Muscle of leg (tissue), 16 donors: ENCODE measurements at places on chromosomes 7 and 10. TPM values are rescaled to one million over a fixed set of nuclear protein-coding genes. Genes with fewer than 3 reads are reported as not detected.
A peak's percentile ranks its signal among the peaks of the same experiment; 100 is the strongest.

PCLO gene
- polyA plus RNA-seq: 0.59 TPM

SEMA4G gene
- 6.6 TPM for polyA plus RNA-seq

THSD7A gene
- polyA plus RNA-seq: 3.6 TPM

EIF4H gene
- 226 TPM for polyA plus RNA-seq

RADIL gene
- 3.1 TPM for polyA plus RNA-seq

NOS3 gene
- polyA plus RNA-seq: 8.1 TPM

SLC29A4 gene
- polyA plus RNA-seq: 29.6 TPM

NRF1 gene
- polyA plus RNA-seq: 13.7 TPM

NPVF gene
- not detected for polyA plus RNA-seq

EVX1 gene
- polyA plus RNA-seq: not detected

DRGX gene
- not detected for polyA plus RNA-seq

ZYX gene
- polyA plus RNA-seq: 233 TPM

TAS2R39 gene
- polyA plus RNA-seq: not detected

CDHR1 gene
- polyA plus RNA-seq: 0.79 TPM

GRCh38 chr7:132503415-132503814 is 72.9 kb downstream of the PLXNA4 start:
- no peaks in the 10 kb centered on the region for H3K36me3 ChIP-seq
- H3K4me1 ChIP-seq: no peaks in the 10 kb centered on the region
- H3K4me3 ChIP-seq: no peak overlapping the region
- DNase-seq: no peak
- no peaks in the 10 kb centered on the region for H3K27me3 ChIP-seq

DNA sequence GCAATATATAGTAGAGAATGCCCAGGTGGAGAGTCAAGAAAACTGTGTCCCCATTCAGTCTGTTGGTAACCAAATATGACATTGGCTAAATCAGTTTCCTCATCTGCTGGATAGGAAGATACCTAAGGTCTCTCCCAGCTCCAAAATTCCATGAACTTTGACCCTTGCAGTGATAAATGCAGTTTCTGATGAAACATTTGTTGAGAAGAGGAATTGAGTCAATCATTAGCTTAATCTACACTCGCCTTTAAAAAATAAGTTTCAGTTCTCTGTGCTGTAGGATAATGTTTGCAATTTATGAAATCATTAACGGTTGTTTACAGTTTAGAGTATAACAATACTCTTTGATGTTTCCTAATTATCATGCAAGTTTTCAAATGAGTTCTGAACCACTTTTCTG is 38.0 kb upstream of the SLC25A13 start:
- DNase-seq: no peak
- no peaks in the 10 kb centered on the region for H3K36me3 ChIP-seq
- H3K4me1 ChIP-seq: no peaks in the 10 kb centered on the region
- H3K4me3 ChIP-seq: no peak overlapping the region
- no peaks in the 10 kb centered on the region for H3K27me3 ChIP-seq

DNA sequence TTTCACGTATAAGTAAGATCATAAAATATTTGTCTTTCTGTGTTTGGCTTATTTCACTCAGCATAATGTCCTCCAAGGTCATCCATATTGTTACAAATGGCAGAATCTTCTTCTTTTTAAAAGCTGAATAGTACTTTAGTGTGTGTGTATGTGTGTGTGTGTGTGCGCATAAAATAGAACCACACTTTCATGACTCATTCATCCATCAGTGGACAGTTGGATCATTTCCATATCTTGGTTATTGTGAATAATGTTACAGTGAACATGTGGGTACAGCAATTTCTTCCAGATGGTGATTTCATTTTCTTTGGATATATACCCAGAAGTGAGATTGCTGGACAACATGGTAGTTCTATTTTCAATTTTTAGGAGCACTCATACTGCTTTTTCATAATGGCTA is 622.4 kb downstream of the NRG3 start:
- no peak for DNase-seq
- no peak overlapping the region for H3K27ac ChIP-seq
- no peaks in the 10 kb centered on the region for H3K36me3 ChIP-seq
- H3K27me3 ChIP-seq: no peaks in the 10 kb centered on the region
- no peaks in the 10 kb centered on the region for H3K4me1 ChIP-seq

DNA sequence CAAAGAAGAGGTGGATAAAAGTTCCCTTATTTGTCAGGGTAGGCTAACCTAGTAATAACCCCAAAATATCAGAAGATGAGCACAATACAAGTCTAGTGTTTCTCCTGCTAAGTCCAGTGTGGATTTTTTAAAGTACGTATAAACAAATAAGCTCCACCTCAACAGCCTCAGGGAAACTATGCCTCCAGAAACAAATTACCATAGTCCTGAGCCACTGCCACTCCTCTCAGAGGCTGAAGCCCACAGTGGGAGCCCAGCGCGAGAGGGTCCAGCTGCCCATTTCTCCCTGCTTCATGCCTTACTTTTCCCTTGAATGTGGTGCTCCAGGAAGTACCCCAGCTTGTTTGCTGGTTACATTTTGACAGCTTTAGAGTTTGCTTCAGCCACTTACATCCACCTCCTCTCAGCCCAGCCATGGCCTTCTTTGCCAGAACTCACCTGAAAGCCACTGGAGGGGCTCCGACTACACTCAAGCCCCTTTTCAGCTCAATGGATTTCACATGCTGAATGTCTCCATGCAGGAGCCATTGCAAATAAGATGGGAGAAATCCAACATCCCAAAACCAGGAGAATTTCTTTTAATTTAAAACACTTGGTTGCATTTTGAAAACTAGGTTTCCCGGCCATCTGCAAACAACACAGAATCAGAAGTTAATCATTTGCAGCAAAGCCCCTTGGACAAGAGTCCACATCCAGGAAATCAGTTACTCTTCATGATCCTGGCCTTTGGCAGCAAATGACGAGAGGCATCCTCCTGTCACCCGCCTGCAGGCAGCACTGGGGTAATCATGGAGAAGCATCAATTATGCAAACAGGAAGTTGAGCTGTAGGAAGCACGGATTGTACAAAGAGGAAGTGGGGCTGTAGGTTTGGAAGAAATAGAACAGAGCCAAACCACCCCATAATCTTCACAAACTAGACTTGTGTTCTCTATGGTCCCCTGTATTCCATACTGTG is 138.1 kb downstream of the HERPUD2 start:
- no peak overlapping the region for H3K4me3 ChIP-seq
- no peak for DNase-seq
- no peaks in the 10 kb centered on the region for H3K27me3 ChIP-seq
- H3K4me1 ChIP-seq: no peaks in the 10 kb centered on the region

DNA sequence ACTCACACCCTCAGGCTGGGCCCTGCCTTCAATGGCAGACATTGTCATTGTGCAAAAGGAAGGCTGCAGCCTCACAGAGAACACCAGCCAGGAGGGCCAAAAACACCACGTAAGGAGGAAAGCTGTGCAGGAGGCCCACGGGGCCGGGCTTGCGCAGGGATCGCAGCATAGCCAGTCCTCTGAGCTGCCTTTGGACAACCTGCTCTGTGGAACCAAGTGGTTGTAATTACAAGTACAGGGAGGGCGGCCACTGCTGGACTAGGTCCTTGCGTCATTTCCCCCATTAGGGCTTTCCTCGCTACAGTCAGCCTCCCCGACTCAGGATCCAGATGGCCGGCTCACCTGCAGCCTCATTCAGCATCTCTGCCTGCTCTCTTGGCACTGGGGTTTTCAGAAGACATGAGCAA is 66.9 kb downstream of the FAM53B start:
- H3K27ac ChIP-seq: peak overlapping the region; percentile 74
- peak; percentile 82 for DNase-seq
- no peaks in the 10 kb centered on the region for H3K27me3 ChIP-seq
- peaks cover 77% of the 10 kb centered on the region for H3K4me1 ChIP-seq
- no peak overlapping the region for H3K4me3 ChIP-seq
- H3K36me3 ChIP-seq: peaks cover 33% of the 10 kb centered on the region

- no peak overlapping the region for H3K4me3 ChIP-seq
- no peak overlapping the region for H3K27ac ChIP-seq
- DNase-seq: no peak
- no peaks in the 10 kb centered on the region for H3K27me3 ChIP-seq
- no peaks in the 10 kb centered on the region for H3K36me3 ChIP-seq
Measured at GRCh38 chr10:85614566-85614965, 752.0 kb downstream of the GRID1 start.

DNA sequence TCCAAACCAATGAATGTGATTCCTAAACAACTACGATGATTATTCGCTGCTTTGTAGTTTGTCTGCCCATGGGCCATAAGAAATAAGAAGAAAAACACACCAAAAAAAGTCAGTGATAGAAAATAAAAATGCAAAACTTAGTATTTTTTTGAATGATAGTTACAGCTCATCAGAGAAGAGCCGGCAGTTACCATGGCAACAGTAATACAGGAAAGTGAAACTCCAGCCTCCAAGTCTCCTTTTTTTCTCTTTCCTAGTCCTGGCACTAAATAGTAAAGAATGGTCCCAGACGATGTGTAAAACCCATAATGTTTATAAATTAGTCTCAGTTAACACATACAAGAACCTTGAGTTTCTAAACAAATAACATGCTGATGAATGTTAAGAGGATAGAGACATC is 21.6 kb upstream of the LHFPL3 start:
- H3K27ac ChIP-seq: no peak overlapping the region
- H3K4me1 ChIP-seq: no peaks in the 10 kb centered on the region
- H3K36me3 ChIP-seq: no peaks in the 10 kb centered on the region
- DNase-seq: no peak
- no peak overlapping the region for H3K4me3 ChIP-seq

DNA sequence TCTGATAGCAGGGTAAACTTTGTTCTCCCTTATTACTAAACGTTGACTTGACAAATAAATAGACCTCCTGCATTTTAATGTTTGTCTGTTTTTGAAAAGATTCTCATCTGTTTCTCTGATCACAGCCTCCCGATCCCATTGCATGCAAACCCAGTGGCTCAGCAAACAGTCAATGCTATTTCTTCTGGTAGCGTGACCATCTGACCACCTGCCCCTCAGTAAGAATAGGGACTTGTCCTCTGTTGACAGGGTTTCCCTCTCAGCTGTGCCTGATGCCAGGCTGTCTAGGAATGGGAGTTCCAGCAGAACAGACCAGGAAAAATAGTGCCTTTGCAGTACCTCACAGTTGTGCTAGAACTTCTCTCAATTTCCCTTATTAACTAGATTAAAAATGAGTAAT is 40.7 kb upstream of the EBLN1 start:
- H3K36me3 ChIP-seq: no peaks in the 10 kb centered on the region
- no peaks in the 10 kb centered on the region for H3K4me1 ChIP-seq
- H3K27ac ChIP-seq: no peak overlapping the region
- no peak overlapping the region for H3K4me3 ChIP-seq
- peaks cover 16% of the 10 kb centered on the region for H3K27me3 ChIP-seq
- peak; percentile 27 for DNase-seq

DNA sequence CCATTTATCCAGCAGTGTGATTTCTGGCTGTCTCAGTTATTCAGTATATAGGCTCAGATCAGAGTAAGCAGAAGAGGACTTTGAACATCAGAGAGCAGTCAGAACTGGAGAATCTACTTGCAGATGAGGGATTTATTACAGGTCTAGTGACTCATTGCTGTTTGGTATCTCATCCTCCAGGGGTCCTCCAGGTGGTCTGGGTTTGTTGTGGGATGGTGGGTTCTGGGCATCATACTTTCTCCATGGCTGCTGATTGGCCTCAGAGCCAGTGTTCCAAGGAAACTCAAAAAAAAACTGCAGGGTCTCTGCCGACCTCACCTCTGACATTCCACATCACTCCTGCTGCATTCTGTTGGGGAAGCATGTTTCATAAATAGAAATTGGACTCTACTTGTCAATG is 214.8 kb downstream of the CNTNAP2 start:
- H3K36me3 ChIP-seq: no peaks in the 10 kb centered on the region
- H3K27me3 ChIP-seq: no peaks in the 10 kb centered on the region
- H3K4me1 ChIP-seq: no peaks in the 10 kb centered on the region
- H3K27ac ChIP-seq: no peak overlapping the region
- DNase-seq: no peak

GRCh38 chr7:15245831-15246230 is 316.0 kb downstream of the AGMO start:
- DNase-seq: peak; percentile 31
- H3K36me3 ChIP-seq: no peaks in the 10 kb centered on the region
- no peak overlapping the region for H3K27ac ChIP-seq
- H3K4me3 ChIP-seq: no peak overlapping the region
- H3K27me3 ChIP-seq: no peaks in the 10 kb centered on the region
- no peaks in the 10 kb centered on the region for H3K4me1 ChIP-seq

- H3K27me3 ChIP-seq: peaks cover 13% of the 10 kb centered on the region
- DNase-seq: no peak
- no peak overlapping the region for H3K27ac ChIP-seq
- no peaks in the 10 kb centered on the region for H3K36me3 ChIP-seq
- H3K4me3 ChIP-seq: no peak overlapping the region
Measured at GRCh38 chr7:415646-416525, 103.8 kb downstream of the PDGFA start.

GRCh38 chr10:106947643-106948042 is 216.9 kb downstream of the SORCS1 start:
- no peak overlapping the region for H3K4me3 ChIP-seq
- no peak overlapping the region for H3K27ac ChIP-seq
- no peaks in the 10 kb centered on the region for H3K27me3 ChIP-seq
- H3K36me3 ChIP-seq: no peaks in the 10 kb centered on the region

DNA sequence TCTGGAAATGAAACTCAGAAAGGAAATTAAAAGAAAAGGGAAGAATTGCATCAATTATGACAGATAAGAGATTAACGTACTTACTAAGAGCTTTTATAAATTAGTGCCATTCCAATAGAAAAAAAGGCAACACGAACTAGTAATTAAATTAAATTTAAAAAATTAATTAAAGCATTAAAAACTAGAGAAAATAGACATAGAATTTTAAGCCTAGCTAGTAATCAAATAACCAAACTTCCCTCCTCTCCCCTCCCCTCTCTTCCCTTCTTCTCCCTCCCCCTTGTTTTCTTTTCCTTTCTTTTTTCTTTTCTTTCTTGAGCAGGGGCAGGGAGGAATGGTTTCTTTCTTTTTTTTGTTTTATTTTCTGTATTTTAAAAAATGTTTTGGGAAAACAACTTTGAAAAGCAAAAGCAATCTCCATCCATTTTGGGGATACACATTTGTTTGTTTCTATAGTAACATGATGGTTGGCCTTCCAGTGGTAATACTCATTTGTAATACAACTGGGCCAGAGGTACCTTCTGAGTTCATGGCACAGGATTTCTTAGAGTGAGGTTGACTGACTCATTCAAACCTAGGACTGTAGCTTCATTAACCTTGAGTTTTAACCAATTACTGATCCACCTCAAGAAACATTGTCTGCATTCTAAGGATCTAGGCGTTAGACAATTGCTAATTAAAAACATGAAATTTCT is 132.6 kb downstream of the ST7 start:
- no peaks in the 10 kb centered on the region for H3K27me3 ChIP-seq
- peak; percentile 37 for DNase-seq
- no peaks in the 10 kb centered on the region for H3K36me3 ChIP-seq

- H3K27ac ChIP-seq: peak overlapping the region; percentile 92
- H3K36me3 ChIP-seq: peaks cover 10% of the 10 kb centered on the region
- H3K27me3 ChIP-seq: peaks cover 80% of the 10 kb centered on the region
- DNase-seq: no peak
- H3K4me1 ChIP-seq: peaks cover 76% of the 10 kb centered on the region
Measured at GRCh38 chr7:27154901-27155815, 1.3 kb downstream of the HOXA7 start.

GRCh38 chr10:69901022-69901421 is 99.3 kb downstream of the COL13A1 start:
- H3K4me1 ChIP-seq: peaks cover 70% of the 10 kb centered on the region
- no peaks in the 10 kb centered on the region for H3K36me3 ChIP-seq
- H3K27ac ChIP-seq: peak overlapping the region; percentile 71
- peaks cover 2% of the 10 kb centered on the region for H3K27me3 ChIP-seq
- peak; percentile 55 for DNase-seq
- no peak overlapping the region for H3K4me3 ChIP-seq

GRCh38 chr7:156662277-156662676 is 21.7 kb downstream of the RNF32 start:
- DNase-seq: no peak
- no peaks in the 10 kb centered on the region for H3K27me3 ChIP-seq
- no peak overlapping the region for H3K27ac ChIP-seq
- no peak overlapping the region for H3K4me3 ChIP-seq
- H3K36me3 ChIP-seq: no peaks in the 10 kb centered on the region
